ENCODE measurements at places on chromosomes 6 and 20.

DNA sequence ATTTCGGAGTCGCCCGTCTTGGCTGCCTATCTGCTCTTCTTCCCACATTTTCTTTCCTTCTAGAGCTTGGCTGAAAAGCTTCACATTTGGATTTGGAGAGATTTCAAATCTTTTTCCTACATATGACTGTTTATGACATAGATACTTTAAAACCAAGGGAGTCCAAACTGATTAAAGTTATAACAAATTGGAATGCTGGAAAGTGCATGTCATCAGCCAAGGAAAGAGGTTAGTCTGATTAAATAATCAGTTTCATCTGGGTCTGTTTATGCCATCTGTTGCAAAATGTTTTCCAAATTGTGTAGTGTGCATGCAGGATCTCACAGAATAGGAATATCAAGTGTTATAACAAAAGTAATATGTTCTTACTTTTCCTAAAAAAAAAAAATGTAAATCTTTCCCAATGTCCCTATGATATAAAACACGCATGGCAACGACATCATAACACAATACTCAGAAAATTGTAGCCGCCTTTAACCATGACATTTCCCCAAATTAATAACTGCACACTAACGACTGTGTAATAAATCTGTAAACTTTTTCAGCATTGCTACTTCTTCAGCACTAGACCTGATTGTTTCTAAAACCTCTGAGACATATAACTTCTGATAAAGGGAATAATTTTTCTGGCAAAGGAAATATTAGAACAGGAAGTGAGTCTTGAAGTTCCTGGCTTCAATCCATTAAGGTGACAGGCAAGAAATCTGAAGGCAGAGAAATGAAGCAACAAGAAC is 230.2 kb upstream of the FOXQ1 start:
- no peak for DNase-seq

DNA sequence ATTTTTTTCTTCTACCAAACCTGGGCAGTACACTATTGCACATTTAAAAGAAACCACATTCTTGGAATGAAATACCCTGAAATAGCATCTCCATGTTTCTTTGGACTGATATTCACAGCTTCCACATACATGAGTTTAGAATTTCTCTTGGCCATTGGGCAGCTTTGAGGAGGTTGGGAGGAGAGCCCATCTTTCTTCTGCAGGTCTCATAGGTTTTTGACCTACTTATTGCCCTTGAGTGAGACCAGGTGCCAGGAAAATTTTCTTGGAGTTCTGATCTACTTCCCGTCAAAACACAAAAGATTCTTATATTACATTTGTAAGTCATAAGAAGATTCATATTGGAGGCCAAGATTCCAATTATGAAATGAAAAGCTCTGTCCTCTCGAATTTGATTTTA is 212.0 kb downstream of the IBTK start:
- DNase-seq, result no peak

- DNase-seq, result peak; percentile 39
These were observed 218.0 kb upstream of the ARID1B start for GRCh38 chr6:156559162-156559690.

GRCh38 chr20:45970646-45971424 is 1.2 kb downstream of the ZNF335 start:
- DNase-seq, result no peak

DNA sequence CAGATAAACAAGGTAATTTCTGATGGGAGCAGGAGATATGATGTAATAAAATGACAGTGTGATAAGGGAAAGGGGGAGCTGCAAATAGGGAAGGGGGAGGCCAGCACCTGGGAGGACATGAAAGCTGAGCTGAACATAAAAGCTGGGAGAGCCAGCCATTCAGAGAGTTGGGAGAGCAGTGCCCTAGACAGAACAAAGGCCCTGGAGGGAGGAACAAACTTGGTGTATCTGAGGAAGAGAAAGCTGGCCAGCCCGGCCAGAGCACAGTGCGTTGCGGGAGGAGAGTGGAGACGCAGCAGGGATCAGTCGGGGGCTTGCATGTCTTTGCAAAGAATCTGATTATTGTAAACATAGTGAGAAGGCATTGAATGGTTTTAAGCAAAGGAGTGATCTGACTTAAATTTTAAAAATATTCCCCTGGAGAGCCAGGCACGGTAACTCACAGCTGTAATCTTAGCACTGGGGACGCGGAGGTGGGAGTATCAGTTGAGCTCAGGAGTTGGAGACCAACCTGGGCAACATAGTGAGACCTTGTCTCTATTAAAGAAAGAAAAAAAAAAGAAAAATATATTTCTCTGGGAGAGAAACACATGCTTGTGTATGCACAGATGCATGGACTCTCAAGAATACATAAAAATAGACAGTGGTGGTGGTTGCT is 318.2 kb downstream of the ZFAND3 start:
- DNase-seq, result no peak

DNA sequence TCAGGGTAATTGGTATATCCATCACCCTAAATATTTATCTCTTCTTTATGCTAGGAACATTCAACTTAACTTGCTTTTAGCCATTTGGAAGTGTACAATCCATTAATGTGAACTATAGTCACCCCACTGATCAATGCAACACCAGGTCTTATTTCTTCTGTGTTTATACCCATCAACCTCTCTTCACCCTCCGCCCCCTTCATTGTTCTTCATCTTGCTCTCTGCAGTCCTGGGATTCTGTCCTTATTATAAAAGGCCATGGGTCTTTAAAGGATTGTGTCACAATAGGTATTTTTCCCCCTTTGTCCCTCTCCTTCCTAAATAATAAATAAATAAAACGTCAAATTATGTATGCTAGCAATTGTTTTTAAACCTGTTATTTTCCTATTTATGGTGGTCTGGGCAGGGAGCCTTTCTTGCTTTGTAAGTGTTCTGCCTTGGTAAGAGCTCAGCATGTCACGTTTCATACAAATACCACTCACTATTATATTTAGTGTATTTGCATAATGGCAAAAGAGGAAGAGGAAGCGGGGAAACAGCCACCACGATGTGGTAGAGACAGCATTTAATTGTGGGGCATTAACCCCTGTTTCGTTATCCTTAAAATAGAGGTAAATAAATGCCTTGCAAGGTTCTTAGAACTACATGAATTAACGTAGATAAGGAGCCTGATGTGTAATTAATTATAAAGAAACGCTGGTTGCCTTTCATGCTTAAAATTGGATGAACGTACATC is 1.9 kb downstream of the ABRACL start:
- DNase-seq, result peak; percentile 35

Measured in NCI-H748 treated with DMSO at 0.1 percent for 48 hours (cell line).